ENCODE measurements at places on chromosomes 13 and 19.

DNA sequence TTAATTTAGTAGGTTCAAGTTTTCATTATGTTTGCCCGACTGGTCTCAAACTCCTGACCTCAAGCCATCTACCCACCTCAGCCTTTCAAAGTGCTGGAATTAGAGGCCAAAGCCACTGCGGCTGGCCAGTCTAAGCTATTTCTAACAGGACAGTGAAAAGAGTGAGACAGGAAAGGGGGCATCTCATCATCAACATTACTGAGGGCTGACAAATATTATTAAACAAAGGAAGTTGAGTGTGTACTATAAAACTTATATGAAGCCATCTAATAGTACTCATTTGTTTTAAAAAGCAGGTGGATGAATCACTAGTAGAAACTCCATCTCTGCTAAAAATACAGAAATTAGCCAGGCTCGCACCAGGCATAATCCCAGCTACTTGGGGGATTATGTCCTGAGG, 24.3 kb downstream of the ZNF611 start:
- no peak for DNase-seq

- peak; percentile 76 for DNase-seq
These were observed 1.1 kb downstream of the TSSK6 start for GRCh38 chr19:19514215-19514657.

- DNase-seq: no peak
These were observed 222.9 kb downstream of the SLITRK5 start for GRCh38 chr13:87894059-87894458.

DNA sequence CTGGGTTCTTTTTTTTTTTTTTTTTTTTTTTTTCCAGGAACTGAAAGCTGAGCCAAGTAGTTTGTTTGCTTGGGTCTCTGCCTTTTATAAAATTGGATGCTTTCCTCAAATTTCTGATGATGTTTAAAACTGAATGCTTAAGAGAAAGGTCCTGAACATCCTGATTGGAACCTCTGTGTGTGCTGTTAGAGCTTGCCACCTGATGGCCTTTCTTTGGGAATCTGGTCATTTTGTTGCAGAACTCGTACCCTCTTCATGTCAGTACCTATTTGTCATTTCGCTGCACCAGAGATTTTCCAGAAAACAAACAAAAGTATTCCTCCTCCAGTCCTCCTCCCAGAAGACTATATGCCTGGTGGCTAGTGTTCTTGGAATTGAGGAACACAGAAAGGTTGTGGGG, 81.2 kb upstream of the KLF12 start:
- DNase-seq: no peak

- DNase-seq: peak; percentile 98
These were observed 2.5 kb upstream of the S1PR4 start for GRCh38 chr19:3175781-3176714.

DNA sequence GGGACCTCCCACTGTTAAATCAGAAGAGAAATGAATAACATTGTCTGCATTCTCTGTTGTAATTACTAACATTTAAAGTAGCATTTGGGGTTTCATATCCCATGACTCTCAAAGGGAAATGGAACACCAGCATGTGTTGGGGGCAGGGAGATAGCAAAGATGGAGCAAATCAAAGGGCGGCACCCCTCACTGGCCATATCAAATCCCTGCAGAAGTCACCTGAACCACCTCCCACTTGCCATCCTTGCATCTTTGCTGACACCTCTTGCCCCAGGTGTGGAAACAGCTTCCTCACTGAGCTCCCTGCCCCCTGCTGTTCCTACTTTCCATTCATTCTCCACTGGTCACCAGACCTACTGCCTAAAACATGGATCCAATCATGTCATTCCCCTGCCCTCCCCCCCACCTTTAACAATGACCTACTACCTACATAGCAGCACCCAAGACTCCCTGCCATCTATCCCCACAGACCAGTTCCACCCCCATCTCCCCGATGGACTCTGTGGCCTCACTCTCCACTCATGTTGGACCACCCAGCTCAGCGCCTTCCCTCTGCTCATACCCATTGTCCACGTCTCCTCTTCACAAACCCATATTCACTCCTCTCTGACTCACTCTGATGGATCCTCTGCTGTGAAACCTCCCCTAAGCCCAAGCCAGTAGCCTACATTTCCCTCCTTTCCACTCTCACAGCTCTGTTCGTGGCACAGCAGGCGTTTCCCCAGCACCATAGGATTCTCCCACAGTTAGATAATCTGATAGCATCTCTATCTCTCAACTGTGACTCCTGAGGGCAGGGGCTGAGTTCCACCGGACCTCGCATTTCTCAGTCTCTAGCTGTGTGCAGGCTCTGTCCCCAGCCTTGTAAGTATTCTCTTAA, 55.9 kb downstream of the DLEU7 start:
- DNase-seq: no peak

GRCh38 chr13:40153516-40153915, 498.1 kb downstream of the COG6 start:
- DNase-seq: peak; percentile 36

- peak; percentile 13 for DNase-seq
These were observed 2.0 kb downstream of the ZNF431 start for GRCh38 chr19:21143854-21144253.

GRCh38 chr19:48836089-48837017, at the start of gene HSD17B14:
Gene HSD17B14, minus strand, starts transcription at chr19:48836491. Its CDS starts 80 bp downstream, at chr19:48836411.
- peak; percentile 46 for DNase-seq

DNA sequence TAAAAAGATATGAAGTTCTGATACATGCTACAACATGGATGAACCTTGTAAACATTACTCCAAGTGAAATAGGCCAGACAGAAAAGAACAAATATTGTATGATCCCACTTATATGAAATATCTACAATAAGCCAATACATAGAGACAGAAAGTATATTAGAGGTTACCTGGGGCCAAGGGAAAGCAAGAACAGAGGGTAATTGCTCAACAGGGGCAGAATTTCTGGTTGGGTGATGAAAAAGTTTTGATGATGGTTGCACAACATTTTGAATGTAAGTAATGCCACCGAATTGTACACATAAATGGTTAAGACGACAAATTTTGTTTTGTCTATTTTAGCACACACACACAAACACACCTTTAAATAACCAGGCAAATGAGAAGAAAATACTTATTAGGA, 268.4 kb downstream of the FOXO1 start:
- no peak for DNase-seq

DNA sequence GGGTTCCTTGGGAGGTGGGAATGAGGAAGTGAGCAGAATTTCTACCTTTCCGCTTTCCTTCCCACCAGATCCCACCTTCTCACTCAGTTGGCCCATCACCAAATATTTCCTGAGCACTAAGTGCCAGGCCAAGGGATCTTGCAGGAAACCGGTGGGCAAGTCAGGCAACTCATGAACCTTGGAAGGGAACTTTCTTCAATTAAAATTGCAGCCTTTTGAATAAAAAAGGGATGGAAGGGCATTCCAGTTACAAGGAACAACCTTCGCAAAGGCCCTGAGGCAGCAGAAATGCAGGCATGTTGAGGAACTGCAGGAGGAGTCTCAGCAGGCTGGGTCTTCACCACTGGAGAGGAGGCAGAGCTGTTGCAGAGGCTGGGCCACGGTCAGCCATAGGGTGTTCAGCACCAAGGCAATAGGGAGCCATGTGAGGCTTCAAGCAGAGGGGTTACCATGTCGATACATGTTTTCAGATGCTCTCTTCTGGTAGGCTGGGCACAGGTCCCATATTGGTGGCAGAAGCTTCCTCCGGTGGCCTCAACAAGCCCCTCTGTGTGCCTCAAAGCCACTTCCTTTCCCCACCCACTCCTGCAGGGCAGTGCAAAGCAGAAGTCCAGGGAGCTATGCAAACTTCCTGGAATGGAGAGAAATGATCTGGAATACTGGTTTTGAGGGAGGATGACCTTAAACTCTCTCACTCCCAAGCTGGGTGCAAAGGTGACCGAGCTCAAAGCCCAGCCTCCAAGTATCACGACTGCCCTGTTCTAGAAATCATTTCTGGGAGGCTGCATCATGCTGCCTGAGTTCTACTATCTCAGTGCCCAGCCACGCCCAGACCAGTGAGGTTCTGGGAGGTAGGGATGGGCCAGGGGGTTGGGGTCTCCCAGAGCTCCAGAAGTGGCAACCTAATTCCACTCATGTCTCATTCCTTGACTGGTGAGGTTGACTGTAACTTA, at the start of gene FUT6:
Gene FUT6, minus strand, starts transcription at position 638 of the 953 bp plus-strand sequence. CDS start 7,135 bp downstream, outside the sequence.
- no peak for DNase-seq

DNA sequence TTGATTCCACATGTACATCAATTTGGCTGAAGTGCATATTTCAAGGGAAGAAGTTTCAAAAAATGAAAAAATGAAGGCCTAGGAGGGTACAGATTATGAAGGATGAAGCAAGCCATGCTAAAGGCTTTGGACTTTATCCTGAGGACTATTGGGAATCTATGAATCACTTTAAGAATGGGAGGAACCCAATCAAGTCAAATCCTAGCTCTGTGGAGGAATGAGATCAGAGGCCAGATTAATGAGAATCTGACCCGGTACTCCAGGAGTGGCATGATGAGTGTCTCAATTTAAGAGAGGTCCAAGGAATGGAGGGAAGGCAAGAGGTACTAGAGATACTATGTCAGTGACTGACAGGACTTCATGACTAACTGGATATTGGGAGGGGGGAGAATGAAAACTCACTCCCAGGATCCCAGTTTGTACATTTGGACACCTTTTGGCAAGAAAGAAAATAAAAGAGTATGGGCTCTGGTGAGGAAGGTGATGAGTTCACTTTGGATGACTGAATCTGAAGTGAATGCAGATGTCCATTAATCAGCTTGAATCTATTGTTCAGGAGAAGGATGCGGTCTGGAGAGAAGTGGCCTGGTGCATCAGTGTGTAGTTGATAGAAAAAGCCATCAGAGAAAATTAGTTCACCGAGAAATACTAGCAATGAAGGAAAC, 349.0 kb downstream of the EFNB2 start:
- DNase-seq: no peak

DNA sequence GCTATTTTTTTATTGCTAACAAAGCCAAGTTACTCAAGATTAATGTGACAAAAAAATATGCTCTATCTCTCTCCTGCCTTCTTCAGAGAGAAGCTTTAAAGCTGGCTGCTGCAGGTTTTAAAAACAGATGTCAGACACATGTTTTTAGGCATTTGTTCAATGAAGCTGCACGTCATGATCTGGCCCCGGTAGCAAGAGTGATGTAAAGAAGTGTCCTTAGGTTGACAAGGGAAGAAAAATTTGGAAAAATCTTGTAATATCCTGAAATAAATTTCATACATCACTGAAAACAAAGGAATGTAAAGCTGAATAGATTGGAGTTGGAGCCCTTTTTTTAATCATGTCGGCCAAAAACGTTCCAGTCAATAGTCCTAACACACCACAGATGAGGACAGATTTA, 531.4 kb upstream of the NBEA start:
- DNase-seq: no peak

GRCh38 chr19:9295411-9295849, 14.2 kb downstream of the ZNF699 start:
- DNase-seq: no peak

DNA sequence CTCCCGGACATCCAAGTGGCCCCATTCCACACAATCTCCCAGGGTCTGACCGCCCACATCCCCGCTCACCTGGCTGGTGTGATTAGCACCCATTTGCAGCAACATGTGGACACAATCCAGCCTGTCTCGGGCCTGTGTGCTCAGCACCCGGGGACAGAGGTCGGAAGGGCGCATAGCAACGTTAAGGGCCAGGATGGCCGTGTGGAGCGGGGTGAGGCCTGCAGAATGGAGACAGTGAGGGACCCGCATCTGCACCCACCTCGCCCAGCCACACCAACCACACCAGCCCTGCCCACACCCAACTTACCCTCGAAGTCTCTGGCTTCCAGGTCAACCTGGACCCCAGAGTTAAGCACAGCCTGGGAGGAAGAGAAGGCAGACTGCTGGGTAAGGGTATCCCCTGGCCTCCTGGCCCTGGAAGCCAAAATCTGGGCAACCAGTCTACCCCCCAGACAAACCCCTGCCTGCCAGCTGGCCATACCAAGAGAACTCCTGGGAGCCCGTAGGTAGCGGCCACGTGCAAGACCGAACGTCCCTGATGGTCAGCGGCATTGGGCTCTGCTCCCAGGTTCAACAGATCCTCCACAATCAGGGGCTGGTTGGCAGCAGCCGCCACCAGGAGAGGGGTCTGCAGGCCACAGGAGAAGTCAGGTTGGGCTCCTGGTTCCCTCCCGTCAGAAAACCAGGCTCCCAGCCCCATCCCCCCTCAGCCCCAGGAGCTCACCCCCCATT, 4.3 kb downstream of the NFKBID start:
- no peak for DNase-seq

DNA sequence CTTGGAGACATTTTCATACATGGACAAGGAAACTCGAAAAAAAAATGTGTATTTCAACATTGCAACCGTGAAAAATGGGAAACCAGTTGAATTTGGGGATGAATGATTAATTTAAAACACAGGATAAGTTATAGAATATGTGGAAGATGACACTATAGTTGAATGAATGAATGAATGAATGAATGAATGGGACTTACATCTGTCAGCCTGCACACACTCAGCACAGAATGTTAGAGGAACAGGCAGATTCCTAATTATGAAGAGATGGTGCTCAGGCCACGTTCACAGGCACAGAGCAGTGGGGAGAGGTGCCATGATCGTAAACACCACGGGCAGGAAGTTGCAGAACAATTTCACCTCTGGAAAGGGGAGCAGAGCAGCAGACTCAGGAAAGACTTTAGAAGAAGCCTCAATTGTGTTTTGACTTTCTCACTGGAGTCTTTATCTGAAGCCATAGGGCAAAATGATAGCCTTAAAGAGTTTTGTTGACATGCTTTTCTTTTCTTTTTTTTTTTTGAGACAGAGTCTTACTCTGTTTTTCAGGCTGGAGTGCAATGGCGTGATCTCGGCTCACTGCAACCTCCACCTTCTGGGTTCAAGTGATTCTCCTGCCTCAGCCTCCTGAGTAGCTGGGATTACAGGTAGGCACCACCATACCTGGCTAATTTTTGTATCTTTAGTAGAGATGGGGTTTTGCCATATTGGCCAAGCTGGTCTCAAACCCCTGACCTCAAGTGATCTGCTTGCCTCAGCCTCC, 4.9 kb upstream of the SULT2A1 start:
- DNase-seq: no peak

GRCh38 chr19:52297601-52298364, 814 bp downstream of the ZNF480 start:
- no peak for DNase-seq

DNA sequence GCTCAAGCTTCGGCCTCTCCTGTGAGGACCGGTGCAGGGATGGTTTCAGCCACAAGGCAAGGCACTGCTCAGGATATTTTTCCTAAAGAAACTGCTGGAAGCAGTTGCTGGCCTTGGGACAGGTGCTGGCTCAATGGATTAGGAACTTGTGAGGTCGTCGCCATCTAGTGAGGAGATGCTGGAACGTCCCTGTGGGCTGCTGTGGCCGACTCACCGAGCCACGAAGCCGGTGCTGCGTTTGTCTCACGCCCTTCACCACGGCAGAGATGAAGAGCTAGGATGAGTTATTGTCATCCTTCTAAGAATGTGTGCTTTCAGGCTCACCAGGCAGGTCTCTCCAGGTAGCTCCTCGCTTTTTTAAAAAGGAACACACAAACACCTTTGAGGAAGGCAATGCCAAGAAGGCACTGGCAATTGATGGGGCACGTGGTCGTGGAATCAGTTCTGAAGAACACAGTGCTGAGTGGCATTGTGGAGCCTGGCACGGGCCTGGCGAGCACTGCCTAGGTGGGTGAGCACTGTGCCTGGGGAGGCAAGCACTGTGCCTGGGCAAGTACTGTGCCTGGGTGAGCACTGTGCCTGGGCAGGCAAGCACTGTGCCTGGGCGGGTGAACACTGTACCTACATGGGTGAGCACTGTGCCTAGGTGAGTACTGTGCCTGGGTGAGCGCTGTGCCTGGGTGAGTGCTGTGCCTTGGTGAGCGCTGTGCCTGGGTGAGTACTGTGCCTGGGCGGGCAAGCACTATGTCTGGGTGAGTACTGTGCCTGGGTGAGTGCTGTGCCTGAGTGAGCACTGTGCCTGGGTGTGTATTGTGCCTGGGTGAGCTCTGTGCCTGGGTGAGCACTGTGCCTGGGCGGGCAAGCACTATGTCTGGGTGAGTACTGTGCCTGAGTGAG, 140.4 kb downstream of the TEX29 start:
- peak; percentile 28 for DNase-seq
